ENCODE measurements at places on chromosomes 6 and 20. TPM values are rescaled to one million over a fixed set of nuclear protein-coding genes. Genes with fewer than 3 reads are reported as not detected.

DNA sequence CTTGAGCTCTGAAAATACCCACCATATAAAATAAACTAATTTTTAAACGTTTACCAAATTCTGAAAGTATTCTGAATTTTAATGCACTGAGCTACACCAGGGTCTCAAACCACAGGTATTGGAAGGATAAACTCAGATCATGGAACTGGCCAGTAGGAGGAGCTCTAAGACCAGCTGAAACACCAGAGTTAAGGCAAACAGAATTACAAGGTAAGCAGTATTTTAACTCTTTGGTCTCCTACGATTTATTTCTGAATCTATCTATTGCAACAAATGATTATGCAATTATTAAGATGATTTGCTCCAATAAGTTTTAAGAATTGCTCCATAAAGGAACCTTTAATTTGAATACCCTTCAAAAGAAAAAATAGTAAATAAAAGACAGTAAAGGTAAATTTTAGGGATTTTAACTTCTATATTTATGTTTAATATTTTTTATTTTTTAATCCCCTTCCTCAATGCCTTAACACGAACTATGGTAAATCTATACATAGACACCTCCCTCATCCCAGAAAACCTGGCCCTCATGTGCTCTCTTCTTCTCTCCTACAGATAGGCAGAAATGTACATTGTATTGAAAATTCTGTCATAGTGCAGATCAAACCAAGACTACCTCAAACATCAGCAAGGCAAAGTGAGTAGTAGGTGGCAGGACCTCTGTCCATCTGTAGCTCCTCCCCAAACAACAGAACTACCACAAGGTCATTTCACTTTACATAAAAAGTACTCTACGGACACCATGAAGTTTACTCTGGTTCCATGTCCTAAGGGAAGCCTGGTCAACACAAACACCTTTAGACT, 58.4 kb downstream of the SMLR1 start:
- DNase-seq: peak; percentile 65
- no peak overlapping the region for H3K4me3 ChIP-seq
- no peak overlapping the region for H3K27ac ChIP-seq
- no peaks in the 10 kb centered on the region for H3K36me3 ChIP-seq
- no peaks in the 10 kb centered on the region for H3K4me1 ChIP-seq

GRCh38 chr6:64227863-64228262, 592.3 kb downstream of the PHF3 start:
- H3K27me3 ChIP-seq: no peaks in the 10 kb centered on the region
- H3K4me1 ChIP-seq: no peaks in the 10 kb centered on the region
- H3K36me3 ChIP-seq: no peaks in the 10 kb centered on the region
- no peak overlapping the region for H3K4me3 ChIP-seq

- H3K27ac ChIP-seq: no peak overlapping the region
- H3K4me1 ChIP-seq: no peaks in the 10 kb centered on the region
- no peaks in the 10 kb centered on the region for H3K36me3 ChIP-seq
These were observed 121.5 kb downstream of the PACRG start for GRCh38 chr6:162849269-162849668.

GRCh38 chr6:26284537-26285142, 80.4 kb upstream of the BTN3A2 start:
- peak overlapping the region; percentile 17 for H3K4me3 ChIP-seq
- H3K4me1 ChIP-seq: peaks cover 15% of the 10 kb centered on the region
- DNase-seq: peak; percentile 60
- no peaks in the 10 kb centered on the region for H3K36me3 ChIP-seq

Gene SLC17A2
- total RNA-seq: not detected

GRCh38 chr6:133786016-133786415, 102.9 kb upstream of the TCF21 start:
- no peaks in the 10 kb centered on the region for H3K36me3 ChIP-seq
- H3K27me3 ChIP-seq: no peaks in the 10 kb centered on the region
- DNase-seq: no peak
- H3K4me3 ChIP-seq: no peak overlapping the region
- no peak overlapping the region for H3K27ac ChIP-seq

Gene GPR6
- total RNA-seq: not detected

Gene AAR2
- total RNA-seq: 33.3 TPM

DNA sequence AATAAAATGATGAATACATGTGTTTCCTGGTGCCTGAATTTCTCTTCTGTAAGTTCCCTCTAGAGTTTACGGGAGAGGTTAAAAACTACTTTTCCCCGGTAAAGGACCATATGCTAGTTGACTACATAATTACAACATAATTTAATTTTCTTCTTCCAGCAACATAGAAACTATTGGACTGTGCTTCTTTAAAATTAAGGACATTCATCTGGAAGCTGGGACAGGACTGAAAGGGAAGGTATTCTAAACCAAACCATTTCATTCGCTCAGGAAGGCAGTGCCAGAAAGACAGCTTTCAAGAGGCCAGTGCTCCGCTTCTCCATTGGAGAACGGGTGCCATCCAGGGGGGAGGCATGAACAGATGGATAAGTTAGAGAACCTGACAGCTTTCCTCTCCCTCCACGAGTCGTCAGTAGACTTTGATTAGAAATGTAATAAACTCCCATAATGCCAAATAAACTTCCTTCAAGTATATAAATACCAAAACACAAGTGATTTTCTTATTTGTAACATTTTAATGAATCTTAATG, 458.0 kb upstream of the SOX4 start:
- DNase-seq: no peak
- peaks cover 6% of the 10 kb centered on the region for H3K4me1 ChIP-seq
- no peak overlapping the region for H3K27ac ChIP-seq
- no peak overlapping the region for H3K4me3 ChIP-seq

DNA sequence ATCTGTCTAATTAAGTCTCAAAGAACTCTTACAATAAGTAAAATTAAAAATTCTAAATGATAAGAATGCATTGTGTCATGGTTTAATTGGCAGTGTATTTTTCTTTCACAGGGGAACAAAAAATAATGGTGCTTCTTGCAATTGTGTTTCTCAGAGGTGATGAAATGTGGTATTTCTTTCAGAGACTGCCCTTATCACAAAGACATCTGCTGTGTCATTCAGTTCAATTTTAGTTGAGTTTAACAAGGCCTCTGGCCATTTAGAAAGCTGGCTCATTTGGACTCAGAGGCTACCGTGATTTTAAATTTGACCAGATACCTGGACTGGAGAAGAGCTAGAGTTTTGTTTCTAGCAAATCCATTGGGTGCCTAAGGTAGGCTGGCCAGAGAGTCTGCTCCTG, 23.6 kb upstream of the ZNF831 start:
- no peak overlapping the region for H3K4me3 ChIP-seq
- H3K36me3 ChIP-seq: no peaks in the 10 kb centered on the region
- no peak overlapping the region for H3K27ac ChIP-seq
- H3K27me3 ChIP-seq: no peaks in the 10 kb centered on the region

GRCh38 chr6:75205776-75206575, at the start of gene COL12A1:
Gene COL12A1, minus strand, starts transcription at chr6:75206053. Its CDS starts 3,261 bp downstream, at chr6:75202792.
- no peaks in the 10 kb centered on the region for H3K27me3 ChIP-seq
- no peaks in the 10 kb centered on the region for H3K36me3 ChIP-seq
- peak within 1 kb of the TSS; percentile 67 for H3K27ac ChIP-seq
- peak within 1 kb of the TSS; percentile 31 for H3K4me3 ChIP-seq
- peak; percentile 77 for DNase-seq

Gene SAPCD1
- total RNA-seq: not detected

DNA sequence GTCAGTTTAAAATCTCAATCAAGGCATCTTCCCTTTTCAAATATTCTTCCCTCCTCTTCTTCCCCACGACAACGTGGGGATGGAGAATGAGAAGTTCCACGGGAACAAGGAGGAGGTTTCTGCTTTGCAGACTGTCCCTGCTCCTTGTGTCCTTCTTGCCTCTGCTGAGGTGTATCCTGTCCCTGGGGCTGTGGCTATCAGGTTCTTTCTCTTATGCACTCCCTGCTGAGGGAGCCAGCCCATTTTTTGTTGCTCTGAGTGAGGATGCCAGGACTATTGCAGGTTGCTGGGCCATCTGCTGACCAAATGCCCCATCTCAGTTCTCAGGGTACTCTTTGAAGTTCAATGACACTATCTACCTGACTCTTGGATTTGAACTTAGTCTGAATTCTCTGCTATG, 533.6 kb downstream of the RNF144B start:
- H3K36me3 ChIP-seq: no peaks in the 10 kb centered on the region
- DNase-seq: no peak
- no peaks in the 10 kb centered on the region for H3K27me3 ChIP-seq
- no peak overlapping the region for H3K4me3 ChIP-seq

Gene LY6G6C
- not detected for total RNA-seq

Gene GZF1
- 15.2 TPM for total RNA-seq

Gene PROKR2
- not detected for total RNA-seq

DNA sequence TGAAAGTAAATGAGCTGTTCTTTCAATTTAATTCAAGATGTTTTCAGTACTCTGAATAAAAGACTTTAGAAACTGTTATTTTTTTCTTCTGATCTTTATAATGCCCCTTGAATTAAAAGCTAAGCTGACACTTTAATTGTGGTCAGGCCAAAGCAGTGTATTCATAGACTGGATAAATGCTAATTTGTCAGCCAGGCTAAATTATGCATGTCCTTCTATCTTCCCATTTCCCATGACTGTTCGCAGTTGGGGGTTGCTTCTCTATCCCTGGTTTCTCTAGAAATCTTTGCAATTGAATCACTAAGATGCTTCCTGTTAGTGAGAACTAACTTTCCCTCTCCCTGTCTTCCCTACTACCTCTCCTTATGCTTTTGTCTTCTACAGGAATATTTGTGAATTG, 396.2 kb downstream of the RFPL4B start:
- DNase-seq: no peak
- H3K27ac ChIP-seq: no peak overlapping the region
- no peaks in the 10 kb centered on the region for H3K36me3 ChIP-seq
- H3K4me1 ChIP-seq: peaks cover 7% of the 10 kb centered on the region
- H3K4me3 ChIP-seq: no peak overlapping the region

- H3K27ac ChIP-seq: no peak overlapping the region
- H3K36me3 ChIP-seq: no peaks in the 10 kb centered on the region
- DNase-seq: no peak
These were observed 155.7 kb upstream of the PRSS16 start for GRCh38 chr6:27091661-27092315.

GRCh38 chr6:119066517-119066916, 11.9 kb downstream of the FAM184A start:
- no peaks in the 10 kb centered on the region for H3K4me1 ChIP-seq
- H3K27me3 ChIP-seq: no peaks in the 10 kb centered on the region
- no peak for DNase-seq
- no peak overlapping the region for H3K4me3 ChIP-seq
- peak overlapping the region; percentile 10 for H3K27ac ChIP-seq
- H3K36me3 ChIP-seq: no peaks in the 10 kb centered on the region

Gene HMGA1
- total RNA-seq: 48.5 TPM

GRCh38 chr6:10221178-10221577, 193.7 kb downstream of the TFAP2A start:
- no peaks in the 10 kb centered on the region for H3K27me3 ChIP-seq
- no peaks in the 10 kb centered on the region for H3K36me3 ChIP-seq
- H3K4me3 ChIP-seq: no peak overlapping the region
- DNase-seq: no peak
